Left ventricle myocardium inferior (tissue), 1 donor: ENCODE measurements at places on chromosomes 11 and 22. TPM values are rescaled to one million over a fixed set of nuclear protein-coding genes. Genes with fewer than 3 reads are reported as not detected.

Gene APOL3
- 21.3 TPM for total RNA-seq

Gene SSTR3
- not detected for total RNA-seq

Gene NXPE1
- total RNA-seq = not detected

Gene ZW10
- total RNA-seq = 8.6 TPM

Gene SAA1
- total RNA-seq = not detected

Gene SNX32
- not detected for total RNA-seq

Gene CALCA
- total RNA-seq = not detected

Gene PRODH
- total RNA-seq = 13.3 TPM

Gene IGSF9B
- total RNA-seq = 44.1 TPM

Gene PNPLA3
- not detected for total RNA-seq

Gene TSKU
- total RNA-seq = 12.1 TPM

Gene BLID
- total RNA-seq = 0.36 TPM

Gene C11orf86
- total RNA-seq = not detected

Gene FBLN1
- 82.8 TPM for total RNA-seq

Gene APBB1
- 75.5 TPM for total RNA-seq

Gene KCNK7
- total RNA-seq = 0.85 TPM

Gene DKK3
- 769 TPM for total RNA-seq

Gene ATG2A
- 13.1 TPM for total RNA-seq

Gene OR2AG1
- not detected for total RNA-seq

Gene KCTD17
- total RNA-seq = 14.3 TPM

Gene ESAM
- total RNA-seq = 40.0 TPM

Gene ARHGAP8
- total RNA-seq = not detected

Gene SYT7
- 18.9 TPM for total RNA-seq

Gene IGF2
- total RNA-seq = 75.0 TPM

Gene SOX6
- total RNA-seq = 20.2 TPM

Gene VSIG10L2
- 0.08 TPM for total RNA-seq

Gene PTDSS2
- 30.2 TPM for total RNA-seq

Gene DEFB131B
- total RNA-seq = not detected

Gene CCDC89
- 0.63 TPM for total RNA-seq

Gene SLC22A8
- not detected for total RNA-seq

Gene SUSD2
- 3.2 TPM for total RNA-seq

Gene SAA4
- not detected for total RNA-seq

Gene SSH3
- 14.9 TPM for total RNA-seq

Gene INS
- total RNA-seq = not detected

Gene ACCSL
- not detected for total RNA-seq

Gene LMO1
- 2.3 TPM for total RNA-seq

Gene OR2AT4
- not detected for total RNA-seq

Gene GLYAT
- total RNA-seq = not detected

Gene PRRG4
- 0.33 TPM for total RNA-seq

Gene MRGPRE
- total RNA-seq = 0.36 TPM

Gene OR51B2
- total RNA-seq = not detected

Gene RASSF10
- 0.25 TPM for total RNA-seq

Gene DERL3
- 2.0 TPM for total RNA-seq

Gene ANO1
- 7.7 TPM for total RNA-seq

Gene CHRM4
- total RNA-seq = not detected

Gene ZNF280B
- total RNA-seq = 0.96 TPM

Gene SCUBE1
- 0.14 TPM for total RNA-seq

Gene NELL1
- not detected for total RNA-seq

Gene PGR
- 11.7 TPM for total RNA-seq

Gene AASDHPPT
- total RNA-seq = 31.1 TPM

Gene THY1
- total RNA-seq = 0.91 TPM

Gene TRIM6
- total RNA-seq = 0.58 TPM

Gene TMEM191C
- total RNA-seq = 1.5 TPM
